Prostate gland (tissue), 2 donors: ENCODE measurements at places on chromosomes 7 and 10.

- DNase-seq, result no peak
Measured at GRCh38 chr7:4700577-4701235, 18.6 kb downstream of the FOXK1 start.

- peak; percentile 49 for DNase-seq
Measured at GRCh38 chr7:128427289-128427891, 17.6 kb upstream of the IMPDH1 start.

DNA sequence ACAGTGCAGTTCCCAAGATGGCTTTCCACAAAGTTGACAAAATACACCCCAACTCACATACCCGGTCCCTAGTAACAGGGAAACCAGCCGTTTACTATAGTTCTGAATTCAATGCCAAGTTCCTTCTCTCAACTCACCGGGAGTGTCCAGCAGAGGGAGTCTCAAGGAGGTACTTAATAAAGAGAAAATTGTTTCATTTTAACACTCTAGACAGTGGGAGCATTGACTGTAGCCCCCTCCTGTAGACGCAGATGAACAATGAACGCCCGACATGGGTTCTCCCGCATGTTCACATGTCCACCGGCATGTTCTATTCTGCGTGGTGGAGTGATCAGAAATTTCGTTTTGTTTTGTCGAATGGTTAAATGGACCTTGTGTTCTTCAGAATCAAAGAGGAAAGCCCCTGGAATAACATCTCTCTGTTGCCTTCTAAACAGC is 1.9 kb downstream of the HIPK2 start:
- DNase-seq, result peak; percentile 77

DNA sequence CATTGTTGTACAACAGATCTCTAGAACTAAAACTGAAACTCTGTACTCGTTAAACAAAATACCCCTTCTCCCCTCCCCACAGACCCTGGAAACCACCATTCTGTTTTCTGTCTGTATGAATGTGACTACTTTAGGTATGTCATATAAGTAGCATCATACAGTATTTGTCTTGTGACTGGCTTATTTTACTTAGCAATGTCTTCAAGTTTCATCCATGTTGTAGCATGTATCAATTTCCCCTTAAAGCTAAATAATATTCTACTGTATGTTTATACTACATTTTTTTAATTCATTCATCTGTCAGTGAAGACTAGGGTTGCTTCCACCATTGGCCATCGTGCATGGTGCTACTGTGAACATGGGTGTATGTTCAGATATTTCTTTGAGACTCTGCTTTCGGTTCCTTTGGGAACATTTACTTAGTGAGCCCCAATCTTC is 71.2 kb upstream of the RPA3 start:
- no peak for DNase-seq

DNA sequence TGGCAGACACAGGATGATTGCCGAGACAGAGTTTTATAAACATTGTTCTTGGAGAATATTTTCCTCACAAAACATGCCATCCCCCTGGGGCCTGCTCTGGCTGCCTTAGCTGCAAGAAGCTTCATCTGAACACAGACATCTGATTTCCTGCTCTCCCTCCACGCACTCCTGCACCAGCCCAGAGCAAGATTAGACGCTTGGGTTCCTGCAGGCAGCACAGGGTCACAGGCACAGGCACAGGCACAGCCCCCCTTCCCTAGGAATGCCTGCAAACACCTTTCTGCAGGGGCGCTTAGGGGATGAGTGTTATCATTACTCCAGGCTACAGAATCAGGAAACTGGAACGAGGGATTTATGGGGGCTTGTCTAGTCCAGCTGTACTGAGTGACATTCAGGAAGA is 450.3 kb downstream of the GRID1 start:
- no peak for DNase-seq

- DNase-seq, result no peak
Measured at GRCh38 chr7:79403451-79403850, 50.0 kb downstream of the MAGI2 start.

DNA sequence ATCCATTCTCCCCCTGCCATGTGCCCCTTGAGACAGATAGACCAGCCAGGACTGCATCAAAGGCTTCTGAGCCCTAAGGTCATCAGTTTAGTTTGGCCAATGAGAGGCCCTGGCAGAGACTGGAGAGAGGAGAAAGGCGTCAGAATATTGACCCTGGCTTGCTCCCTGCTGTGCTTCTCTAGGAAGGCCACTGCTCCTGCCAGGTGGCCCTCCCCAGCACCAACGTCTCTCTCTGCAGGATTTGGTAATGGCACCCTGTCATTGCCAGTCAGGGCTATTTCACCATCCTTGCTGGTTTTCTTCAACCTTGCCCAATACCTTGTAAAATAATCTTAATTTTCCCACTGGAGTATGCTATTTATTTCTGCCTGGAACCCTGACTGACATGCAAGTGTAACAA is 38.8 kb upstream of the ZRANB1 start:
- no peak for DNase-seq

DNA sequence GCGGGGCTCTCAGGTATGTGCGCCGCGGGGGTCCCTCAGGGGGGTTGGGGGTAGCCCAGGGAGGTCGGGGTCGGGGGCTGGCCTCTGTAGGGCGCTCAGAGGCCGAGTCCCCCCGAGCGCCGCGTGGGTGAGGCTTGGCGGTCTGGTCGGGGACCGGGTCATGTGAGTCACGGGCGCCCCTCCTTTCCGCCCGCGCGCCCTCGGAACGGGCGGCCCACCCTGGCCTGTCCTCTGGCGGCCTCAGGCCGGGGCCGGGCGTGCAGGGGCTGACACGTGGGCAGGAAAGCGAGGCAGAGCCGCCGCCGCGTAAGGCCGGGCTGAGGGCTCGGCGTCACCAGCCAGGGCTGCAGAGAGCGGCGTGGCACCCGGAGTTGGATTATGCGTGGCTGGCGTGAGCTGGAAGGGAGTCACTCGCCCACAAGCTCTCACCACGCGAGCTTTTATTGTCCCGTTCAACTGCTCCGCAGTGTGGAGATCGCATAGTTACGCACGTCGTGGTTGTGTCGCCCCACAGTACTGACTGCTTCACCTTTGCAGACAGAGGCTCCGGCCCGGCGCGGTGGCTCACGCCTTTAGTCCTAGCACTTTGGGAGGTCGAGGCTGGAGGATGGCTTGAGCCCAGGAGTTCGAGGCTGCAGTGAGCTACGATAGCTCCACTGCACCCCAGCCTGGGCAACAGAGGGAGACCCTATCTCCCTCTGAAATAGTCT is 385 bp downstream of the SHLD2 start:
- DNase-seq, result peak; percentile 55

GRCh38 chr10:29007748-29008610 is 280.9 kb upstream of the LYZL1 start:
- no peak for DNase-seq

DNA sequence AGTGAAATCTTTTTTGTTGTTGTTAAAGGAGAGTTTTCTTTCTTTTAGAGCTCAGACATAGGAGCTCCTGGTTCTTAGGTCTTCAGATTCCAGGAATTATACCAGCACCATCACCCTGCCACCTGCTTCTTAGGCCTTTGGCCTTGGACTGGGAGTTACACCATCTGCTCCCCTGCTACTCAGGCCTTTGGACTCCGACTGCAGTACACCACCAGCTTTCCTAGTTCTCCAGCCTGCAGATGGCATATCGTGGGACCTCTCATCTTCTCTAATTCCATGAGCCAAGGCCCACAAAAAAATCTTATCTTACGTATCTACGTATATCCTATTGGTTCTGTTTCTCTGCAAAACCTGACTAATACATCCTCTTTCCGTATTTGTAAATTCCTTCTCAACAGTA is 5.1 kb upstream of the TACC2 start:
- no peak for DNase-seq

DNA sequence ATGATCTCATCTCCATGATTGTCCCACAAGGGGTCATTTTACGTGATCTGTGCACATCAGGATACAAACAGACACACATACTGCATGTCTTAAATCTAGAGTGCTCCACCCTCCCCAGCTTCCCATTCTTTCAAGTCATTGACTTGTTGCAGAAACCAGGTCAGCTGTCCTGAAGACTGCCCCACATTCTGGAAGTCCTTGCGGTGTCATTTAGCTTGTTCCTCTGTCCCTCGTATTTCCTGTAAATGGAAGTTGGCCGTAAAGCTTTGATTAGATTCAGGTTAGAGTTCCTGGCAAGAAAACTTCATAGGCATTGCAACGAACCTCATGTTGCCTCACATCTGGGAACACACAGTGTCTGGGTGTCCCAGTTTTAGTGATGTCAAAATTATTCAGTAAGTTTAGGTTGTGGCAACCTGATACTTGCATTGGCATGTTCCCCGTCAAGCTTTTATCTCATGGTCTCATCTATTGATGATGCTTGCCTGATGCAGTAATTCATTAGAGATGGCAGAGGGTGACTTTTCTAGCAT is 417.4 kb upstream of the GALNT17 start:
- DNase-seq, result no peak

DNA sequence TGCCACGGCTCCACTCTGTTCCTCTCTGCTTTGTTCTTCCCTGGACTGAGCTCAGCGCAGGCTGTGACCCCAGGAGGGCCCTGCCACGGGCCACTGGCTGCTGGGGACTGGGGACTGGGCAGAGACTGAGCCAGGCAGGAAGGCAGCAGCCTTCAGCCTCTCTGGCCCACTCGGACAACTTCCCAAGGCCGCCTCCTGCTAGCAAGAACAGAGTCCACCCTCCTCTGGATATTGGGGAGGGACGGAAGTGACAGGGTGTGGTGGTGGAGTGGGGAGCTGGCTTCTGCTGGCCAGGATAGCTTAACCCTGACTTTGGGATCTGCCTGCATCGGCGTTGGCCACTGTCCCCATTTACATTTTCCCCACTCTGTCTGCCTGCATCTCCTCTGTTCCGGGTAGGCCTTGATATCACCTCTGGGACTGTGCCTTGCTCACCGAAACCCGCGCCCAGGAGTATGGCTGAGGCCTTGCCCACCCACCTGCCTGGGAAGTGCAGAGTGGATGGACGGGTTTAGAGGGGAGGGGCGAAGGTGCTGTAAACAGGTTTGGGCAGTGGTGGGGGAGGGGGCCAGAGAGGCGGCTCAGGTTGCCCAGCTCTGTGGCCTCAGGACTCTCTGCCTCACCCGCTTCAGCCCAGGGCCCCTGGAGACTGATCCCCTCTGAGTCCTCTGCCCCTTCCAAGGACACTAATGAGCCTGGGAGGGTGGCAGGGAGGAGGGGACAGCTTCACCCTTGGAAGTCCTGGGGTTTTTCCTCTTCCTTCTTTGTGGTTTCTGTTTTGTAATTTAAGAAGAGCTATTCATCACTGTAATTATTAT is 1.2 kb downstream of the CLDN4 start:
- DNase-seq, result peak; percentile 93

- DNase-seq, result no peak
Measured at GRCh38 chr7:24401628-24402593, 117.9 kb downstream of the NPY start.

DNA sequence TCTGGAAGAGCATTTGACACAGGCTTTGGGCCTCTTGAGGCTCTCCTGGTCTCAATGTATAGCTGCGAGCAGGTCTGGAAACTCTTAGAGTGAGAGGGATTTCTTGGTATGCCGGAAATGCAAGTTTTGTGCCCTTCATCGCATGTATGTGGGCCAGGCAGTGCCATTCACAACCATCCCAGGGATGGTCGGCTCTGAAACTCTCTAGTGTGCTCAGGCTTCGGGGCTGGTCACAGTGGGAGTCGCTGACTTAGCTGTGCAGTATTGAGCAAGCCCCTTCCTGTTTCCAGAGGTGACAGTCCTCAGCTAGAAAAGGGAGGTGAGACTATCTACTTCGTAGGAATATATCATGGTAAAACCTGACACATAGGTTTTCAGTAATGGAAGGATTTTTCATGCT is 2.0 kb upstream of the AOAH start:
- no peak for DNase-seq

GRCh38 chr10:44963772-44964633 is 4.4 kb downstream of the RASSF4 start:
- peak; percentile 46 for DNase-seq

DNA sequence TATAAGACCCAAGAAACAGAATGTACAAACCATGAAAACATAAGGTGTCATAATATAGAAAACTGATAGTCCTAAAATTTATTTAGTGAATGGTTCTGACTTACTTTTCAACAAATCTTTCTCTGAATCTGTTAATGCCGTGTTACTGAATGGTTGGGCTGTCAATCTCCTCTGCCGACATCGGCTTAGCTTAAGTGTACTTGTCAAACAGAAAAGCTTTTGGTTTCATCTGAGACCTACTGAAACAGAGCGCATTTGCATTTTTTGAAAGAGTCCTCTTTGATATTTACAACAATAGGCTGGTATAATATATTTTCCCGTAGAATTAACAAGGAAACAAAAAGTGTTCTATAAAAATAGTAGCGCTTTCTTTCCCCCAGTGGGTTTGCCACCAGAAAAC is 120.9 kb upstream of the ZNF804B start:
- DNase-seq, result no peak

DNA sequence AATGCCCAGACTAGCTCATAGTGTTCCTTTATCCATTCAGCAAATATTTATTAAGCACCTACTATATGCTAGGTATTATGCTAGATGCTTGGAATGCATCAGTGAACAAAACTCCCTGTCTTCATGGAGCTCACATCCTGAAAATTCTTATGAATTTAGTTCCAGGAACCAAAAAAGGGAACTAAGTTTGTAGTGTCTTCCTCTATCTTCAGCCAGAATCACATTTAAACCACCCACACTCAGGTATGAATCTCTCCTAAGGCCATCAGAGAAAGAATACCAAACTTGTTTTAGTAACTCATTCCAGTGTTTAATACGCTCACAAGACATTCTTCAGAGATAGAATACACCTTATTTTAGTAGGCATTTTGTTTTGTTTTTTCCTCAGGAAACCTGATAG is 10.1 kb upstream of the EGR2 start:
- no peak for DNase-seq

DNA sequence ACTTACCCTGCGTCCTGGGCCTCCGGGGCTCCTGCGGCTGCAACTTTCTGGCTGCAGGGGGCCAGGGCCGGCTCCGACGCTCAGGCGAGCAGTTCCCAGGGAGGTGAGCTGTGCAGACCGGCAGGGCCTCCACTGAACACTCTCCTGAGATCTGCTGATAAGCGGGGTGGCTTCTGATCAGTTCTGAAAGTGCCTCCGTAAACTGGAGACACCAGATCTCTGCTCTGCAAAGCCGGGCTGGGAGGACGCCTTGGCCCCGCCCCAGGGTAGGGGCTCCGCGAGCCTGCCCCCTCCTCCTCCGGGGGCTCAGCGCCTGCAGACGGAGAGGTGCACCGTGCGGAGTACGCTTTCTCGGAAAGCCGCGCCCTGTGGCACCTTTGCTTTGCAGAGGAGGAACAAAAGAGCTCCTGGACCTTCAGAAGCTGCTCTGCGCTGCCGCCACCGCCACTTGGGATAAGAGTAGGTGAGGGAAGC is 141.3 kb upstream of the VKORC1L1 start:
- DNase-seq, result peak; percentile 28

GRCh38 chr7:25967278-25968204 is 184.5 kb upstream of the NFE2L3 start:
- no peak for DNase-seq

GRCh38 chr7:34357068-34357467 is 300.9 kb upstream of the NPSR1 start:
- DNase-seq, result no peak
